ENCODE measurements at places on chromosomes 1 and 21.
A peak's percentile ranks its signal among the peaks of the same experiment; 100 is the strongest.

DNA sequence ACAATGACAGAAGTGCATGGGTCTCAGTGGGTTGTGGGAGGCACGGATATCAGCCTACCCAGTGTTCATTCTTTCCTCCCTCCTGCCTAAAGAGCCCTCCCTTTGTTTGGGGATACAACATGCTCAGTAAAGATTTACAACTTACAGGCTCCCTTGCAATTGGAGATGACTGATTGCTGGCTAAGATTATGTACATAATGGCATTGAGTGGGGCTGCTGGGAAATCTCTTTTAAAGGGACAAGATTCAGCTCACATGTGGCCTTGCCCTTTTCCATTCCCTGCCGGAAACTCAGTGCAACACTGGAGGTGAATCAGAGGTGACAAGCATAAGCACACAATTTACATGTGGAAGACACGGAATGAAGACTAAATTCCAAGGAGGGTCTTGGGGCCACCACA lies 83.7 kb upstream of the CHRM3 start:
- no peak for DNase-seq

- peak; percentile 83 for DNase-seq
Measured at GRCh38 chr1:6486433-6487011, 4.9 kb downstream of the PLEKHG5 start.

DNA sequence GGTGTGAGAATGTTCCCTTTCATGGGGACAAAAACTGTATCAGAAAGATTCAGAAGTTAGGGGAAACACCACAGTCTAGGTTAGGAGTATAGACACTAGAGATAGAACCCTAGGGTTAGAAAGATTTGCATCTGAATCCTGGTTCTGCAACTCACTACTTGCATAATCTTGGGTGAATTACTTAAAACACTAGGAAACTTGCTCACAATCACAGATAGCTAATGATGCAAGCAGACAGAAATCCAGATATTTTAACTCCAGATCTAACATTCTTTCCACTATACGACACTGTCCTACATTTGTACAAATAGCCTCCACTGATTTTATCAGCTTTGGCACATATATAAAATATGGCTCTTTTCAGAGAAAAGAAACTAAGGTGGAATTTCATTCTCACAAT lies 30.8 kb upstream of the GLIS1 start:
- no peak for DNase-seq

GRCh38 chr1:226349081-226349480 lies 40.1 kb upstream of the LIN9 start:
- no peak for DNase-seq

DNA sequence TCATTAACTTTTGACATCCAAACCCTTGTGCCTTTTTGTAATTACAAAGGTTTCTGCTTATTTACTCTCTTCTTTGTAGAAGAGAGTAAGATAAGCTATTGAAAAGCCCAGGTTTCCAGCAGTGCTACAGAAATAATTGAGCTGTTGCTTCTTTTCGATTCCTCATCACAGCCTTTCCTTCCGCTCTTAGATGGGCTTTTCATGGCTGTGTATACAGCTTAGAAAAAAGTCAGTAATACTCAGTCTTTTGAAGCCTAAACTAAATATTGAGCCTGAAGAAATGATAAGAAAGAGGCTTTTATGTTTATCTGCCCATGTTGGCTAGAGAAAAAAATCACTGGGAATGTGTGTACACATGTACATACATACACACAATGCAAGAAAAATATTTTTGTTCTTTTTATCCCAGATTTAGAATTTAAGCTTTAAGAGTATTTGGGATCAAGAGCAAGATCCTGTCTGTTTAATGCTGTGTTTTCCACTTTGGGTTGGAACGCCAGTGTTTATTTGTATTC lies 172.4 kb downstream of the VPS13D start:
- DNase-seq = no peak

- peak; percentile 90 for DNase-seq
Measured at GRCh38 chr1:12040457-12041051, 21.3 kb downstream of the MIIP start.

GRCh38 chr1:99943223-99943794 lies 26.5 kb upstream of the SLC35A3 start:
- DNase-seq = no peak

DNA sequence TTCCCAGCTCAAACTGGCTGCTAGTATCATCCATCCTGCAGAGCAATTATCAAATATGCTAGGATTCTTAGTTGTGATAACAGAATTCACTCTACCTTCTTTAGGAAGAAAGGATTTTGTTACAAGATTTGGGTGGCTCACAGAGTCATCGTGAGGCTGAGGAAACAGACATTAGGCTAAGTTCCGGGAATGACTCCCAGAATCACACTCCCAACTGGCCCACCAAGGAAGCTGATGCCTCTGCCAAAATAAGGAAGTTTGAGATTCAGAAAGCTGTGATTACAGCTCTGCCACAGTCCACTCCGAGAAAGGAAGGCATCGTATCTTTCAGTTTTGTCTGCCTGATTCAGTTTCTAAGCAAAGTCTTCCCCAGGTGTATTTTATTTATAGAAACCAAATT lies 50.6 kb upstream of the LYPLAL1 start:
- DNase-seq = no peak

- no peak for DNase-seq
Measured at GRCh38 chr1:232020352-232020751, 393.8 kb downstream of the DISC1 start.

GRCh38 chr1:110155878-110156522 lies 5.7 kb downstream of the SLC6A17 start:
- peak; percentile 43 for DNase-seq
